Activated CD4-positive, alpha-beta T cell treated with anti-CD3 and anti-CD28 coated beads for 1 hour (primary cell): ENCODE measurements at places on chromosomes 7 and 10.

- no peak for DNase-seq
Observed at GRCh38 chr10:100186253-100187212, 704 bp upstream of the ERLIN1 start.

DNA sequence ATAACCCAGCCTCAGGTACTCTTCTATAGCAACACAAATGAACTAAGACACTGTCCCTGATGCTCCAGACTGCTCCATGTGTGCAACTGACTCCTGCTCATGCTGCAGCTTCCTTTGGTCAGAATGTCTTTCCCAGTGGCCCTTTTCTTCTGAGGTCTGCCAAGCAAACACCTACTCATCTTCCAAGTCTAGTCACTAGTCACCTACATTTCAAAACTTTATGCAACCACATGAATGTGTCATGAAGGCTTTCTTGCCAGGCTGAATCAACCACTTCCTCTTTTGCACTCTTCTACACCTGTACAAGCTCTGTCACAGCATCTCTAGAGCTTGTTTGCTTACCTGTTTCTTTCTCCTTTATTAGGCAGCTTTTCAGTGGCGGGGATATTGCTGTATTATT is 75.8 kb downstream of the LSMEM1 start:
- DNase-seq: no peak

DNA sequence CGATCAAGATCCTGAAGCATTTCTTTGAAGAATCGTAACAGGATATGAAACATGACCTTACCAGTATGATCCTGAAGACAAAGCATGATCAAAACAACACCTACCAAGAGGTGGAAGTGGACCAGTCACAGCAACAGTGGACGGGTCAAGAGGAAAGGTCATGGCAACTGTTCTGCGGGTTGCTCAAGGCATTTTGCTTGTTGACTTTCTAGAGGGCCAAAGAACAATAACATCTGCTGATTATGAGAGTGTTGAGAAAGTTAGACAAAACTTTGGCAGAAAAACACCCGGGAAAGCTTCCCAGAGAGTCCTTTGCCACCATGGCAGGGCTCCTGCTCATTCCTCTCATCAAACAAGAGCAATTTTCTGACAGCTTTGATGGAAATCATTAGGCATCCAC is 65.6 kb upstream of the LRRC18 start:
- no peak for DNase-seq

DNA sequence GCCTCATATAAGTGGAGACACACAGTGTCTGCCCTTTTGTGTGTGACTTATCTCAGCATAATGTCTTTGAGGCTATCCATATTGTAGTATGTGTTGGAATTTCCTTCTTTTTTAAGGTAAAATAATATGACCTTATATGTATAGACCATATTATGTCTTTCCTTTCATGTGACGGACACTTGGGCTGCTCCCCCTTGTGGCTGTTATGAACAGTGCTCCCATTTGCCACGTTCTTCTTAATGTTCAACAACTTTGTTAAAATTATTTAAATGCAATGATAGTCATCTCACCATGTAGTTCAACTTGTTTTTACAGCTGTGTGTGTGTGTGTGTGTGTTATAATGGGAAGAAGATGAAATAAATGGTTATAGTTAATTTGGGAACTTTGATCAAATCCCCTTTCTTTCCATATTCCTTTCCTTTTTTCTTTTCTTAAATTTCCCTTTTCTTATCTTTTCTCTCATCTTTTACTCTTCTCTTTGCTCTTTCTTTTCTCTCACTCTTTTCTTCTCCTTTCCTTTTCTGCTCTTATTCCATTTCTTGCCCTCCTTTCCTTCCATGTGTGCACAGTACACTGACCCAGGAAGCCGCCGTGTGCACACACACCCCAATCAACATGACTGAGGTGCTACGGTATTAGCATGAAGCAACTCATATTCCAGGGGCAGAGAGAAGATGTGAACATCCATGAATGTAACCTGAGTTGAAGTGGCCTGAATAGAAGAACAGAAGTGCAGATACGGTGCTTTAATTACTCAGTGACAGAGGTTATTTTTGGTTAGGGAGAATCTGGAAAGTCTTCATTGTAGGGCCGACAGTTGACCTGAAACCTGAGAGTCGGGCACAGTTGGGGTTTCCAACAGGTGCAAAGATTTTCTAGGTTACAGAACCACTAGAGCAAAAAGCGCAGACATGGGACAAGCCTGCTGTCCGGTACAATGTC is 596.6 kb downstream of the SDK1 start:
- DNase-seq: peak; percentile 15

DNA sequence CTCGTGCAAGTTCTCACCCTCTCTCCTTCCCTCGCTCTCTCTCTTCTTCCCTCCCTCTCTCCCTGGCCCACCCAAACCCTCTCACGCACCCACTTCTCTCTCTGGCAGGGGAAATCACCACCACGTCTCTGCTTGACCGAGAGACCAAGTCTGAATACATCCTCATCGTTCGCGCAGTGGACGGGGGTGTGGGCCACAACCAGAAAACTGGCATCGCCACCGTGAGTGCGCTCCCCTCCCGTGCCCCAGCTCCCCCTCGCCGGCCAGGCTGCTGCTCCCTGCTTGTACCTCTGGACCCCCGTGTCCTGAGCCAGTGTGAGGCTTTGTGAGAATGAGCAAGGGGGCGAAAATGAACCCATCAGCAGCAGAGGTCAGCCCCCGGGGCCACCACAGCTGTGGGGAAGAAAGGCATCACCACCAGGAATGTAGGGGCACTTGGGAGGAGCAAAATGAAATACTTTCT is 25.5 kb downstream of the C10orf105 start:
- no peak for DNase-seq

- no peak for DNase-seq
Observed at GRCh38 chr10:50469288-50469687, 154.5 kb downstream of the SGMS1 start.

GRCh38 chr7:151938550-151938949 is 17.7 kb upstream of the GALNTL5 start:
- DNase-seq: no peak

DNA sequence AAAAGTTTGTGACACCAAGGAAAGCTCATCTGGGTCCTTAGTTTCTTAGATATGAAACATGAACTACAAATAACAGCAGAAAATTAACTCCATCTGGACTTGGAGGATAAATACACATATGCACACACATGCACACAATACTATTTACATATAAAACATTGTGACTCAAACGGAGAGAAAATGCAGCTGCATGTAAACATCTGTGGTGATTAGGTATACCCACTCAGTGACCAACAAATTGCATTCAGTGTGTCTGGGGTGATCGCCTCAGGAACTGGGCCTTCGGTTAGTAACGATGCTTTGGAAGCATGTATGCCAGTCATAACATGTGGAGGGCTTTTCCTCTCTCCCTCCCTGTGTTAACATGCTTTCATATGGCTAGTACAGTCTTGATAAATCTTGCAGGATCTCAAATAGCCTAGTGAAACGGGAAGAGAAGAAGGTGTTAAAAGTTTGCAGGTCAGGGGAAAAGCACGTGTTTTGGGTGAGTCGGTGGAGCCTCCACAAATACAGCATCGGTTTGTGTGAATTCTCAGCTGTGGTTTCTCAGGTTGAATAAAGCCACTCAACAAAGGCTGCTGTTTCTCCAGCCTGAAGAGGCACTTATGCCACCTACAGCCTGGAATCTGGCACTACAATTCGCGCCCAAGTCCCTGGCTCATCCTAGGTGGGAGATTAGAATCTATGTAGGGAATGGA is 8.7 kb upstream of the GLRX3 start:
- DNase-seq: no peak

GRCh38 chr10:100999742-101000126 is at the start of gene LZTS2:
TSS of gene LZTS2 (plus strand) at chr10:100999808. CDS start at chr10:101002539, 2,731 bp downstream.
- DNase-seq: no peak

- DNase-seq: no peak
Observed at GRCh38 chr10:11177381-11177780, 159.7 kb downstream of the CELF2 start.

DNA sequence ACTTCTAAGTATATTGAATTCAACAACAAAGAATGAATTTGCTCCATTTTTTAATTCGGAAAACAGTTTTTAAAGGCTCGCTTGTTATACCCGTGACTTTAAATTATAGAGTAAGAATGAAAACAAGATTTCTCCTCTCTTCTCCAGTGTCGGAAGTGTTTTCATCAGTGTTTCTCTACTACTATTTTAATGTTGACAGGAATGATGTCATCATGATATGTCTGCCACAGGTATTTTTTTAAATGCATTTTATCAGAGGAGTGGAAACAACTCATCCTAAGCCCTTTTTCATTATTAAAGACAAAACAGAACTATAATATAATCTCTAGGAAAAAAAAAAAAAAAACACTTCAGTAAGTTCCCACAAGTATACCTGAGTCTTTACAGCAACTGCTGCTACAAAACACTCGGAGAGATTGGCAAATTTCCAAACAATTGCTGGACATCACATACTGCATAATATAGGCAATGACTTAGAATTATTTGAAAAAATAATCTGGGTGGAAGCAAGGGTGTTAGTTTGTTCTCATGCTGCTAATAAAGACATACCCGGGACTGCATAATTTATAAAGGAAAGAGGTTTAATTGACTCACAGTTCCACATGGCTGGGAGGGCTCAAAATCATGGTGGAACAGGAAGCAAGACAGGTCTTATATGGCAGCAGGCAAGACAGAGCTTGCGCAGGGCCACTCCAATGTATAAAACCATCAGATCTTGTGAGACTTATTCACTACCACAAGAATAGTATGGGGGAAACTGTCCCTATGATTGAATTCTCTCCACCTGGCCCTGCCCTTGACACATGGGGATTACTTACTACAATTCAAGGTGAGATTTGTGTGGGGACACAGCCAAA is 4.8 kb upstream of the RNF32 start:
- no peak for DNase-seq

DNA sequence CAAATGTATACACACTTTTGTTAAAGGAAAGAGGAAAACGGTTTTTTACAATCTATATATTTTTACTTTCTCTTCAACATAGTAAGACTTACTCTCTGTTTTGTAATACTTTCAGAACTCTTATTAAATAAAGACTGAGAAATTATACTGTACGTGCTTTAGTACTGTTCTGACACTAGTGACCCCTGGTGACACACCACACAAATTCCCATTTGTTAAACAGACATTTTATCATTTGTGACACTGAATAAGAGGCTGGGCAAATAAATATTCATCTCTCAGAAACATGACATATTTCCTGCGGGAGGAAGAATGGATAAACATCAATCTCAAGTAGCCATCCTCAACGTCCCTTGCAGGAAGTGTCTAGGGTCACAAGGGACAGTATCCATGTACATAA is 68.9 kb upstream of the ZNF33B start:
- DNase-seq: no peak

DNA sequence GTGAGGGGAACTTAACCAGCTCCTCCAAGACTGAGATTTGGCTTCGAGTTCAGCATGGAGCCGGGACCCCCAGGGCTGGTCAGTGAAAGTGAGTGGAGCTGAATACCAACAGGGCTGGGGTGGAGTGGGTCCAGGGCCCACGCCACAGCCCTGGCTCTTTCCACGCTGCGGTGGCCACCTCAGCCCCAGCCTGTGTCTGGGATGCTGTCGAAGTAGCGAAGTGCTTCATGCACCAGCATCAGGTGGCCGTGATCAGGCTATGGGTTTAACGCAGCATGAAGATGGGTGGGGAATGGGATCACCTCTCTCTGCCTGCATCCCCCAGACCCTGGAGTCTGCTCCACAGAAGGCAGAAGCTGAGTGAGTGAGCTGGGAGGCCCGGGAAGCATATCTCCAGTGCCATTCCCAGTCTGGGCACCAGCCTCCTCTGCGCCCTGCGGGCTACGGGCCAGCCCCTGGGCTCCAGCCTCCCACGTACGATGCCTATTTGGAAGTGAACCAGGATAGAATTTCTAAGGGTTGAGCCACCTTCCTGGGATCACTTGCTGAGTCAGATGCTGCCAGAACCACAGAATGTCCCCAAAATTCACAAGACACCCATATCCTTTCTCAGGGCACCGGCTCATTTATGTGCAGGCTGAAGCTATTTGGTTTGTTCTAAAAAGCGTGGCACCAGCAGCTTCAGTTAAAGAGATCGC is 131.1 kb upstream of the CHST15 start:
- DNase-seq: no peak

DNA sequence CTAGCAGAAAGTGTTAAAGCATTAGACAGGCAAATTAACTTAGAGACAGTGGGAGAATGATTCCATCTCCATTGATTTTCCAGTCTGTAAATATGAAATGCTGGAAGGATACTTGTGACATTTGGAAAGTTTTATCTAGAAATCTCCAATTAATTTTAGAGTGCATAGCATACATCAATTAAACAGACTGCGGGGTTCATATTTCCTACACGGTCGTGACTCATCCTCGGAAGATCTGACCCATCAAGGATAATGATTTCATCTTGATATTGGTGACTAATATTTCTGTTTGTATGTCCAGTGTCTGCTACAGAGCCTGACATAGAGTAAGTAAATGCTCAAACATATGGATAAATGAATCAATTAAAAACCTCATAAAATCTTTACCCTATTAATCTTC is 474.9 kb downstream of the KCNMA1 start:
- no peak for DNase-seq

DNA sequence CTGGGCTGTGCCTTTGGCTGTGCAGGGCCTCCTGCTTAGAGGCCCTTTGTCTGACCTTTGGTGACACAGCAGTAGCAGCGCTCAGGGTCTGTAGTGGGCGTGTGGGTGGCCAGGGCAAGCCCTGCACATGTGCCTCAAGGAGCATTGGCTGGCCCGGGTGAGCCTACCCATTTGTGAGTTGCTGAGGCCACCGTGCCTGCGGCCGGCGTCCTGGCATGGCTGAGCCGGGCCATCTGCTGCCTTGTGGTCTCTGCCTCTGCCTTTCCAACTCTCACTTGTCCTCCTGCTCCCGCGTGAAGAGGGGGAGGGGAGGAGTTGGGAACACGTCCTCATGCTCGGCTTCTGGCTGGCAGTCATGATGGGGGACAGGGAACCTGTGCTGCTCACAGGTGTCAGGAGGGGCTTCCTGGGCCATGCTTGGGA is 9.2 kb upstream of the ORAI2 start:
- no peak for DNase-seq

- no peak for DNase-seq
Observed at GRCh38 chr7:106625678-106626301, 35.2 kb downstream of the CCDC71L start.

DNA sequence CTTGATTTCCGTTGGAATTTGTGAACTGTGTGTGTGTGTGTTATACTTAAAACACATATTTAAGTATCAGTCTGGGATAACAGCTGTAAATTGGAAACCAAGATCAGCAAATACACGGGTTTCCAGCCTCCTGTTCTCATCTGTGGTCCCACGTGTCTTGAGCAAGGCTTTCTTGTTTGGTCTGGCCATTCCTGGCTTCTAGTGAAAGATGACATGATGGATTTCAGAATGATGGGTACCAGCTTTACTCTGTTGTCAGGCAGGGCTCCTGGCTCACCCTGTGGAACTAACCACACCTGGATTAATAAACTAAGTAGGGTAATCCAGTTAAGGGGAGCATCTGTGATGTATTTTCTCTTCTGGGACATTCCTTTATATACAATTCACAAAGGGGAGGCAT is 346.2 kb upstream of the AOAH start:
- DNase-seq: no peak

- DNase-seq: no peak
Observed at GRCh38 chr7:123787220-123788007, 38.6 kb upstream of the WASL start.

DNA sequence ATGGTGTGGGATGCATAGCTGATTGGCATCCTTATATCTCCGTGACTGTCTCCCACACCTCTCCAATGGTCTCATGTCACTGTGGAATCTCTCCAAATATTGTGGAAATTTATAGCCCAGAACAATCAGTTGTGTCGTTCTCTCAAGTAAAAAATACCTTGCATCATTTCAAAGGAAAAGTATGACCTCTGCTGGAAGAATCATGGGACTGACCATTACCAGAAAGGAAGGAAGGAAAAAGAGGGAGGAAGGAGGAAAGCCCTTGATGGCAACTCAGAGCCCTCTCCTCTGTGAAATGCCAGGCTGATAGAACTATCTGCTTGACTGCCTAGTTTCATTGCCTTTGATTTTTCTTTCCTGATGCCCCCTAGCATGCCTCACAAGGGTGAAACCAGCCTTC is 76.3 kb downstream of the FOXI2 start:
- no peak for DNase-seq
